Right atrium auricular region (tissue), 2 donors: ENCODE measurements at places on chromosomes 5 and 9. TPM values are rescaled to one million over a fixed set of nuclear protein-coding genes. Genes with fewer than 3 reads are reported as not detected.

GRCh38 chr5:51385216-51385615 lies 2.0 kb downstream of the ISL1 start:
- no peak overlapping the region for H3K4me3 ChIP-seq
- no peaks in the 10 kb centered on the region for H3K4me1 ChIP-seq
- no peaks in the 10 kb centered on the region for H3K36me3 ChIP-seq
- peaks cover 21% of the 10 kb centered on the region for H3K27me3 ChIP-seq
- H3K27ac ChIP-seq, result no peak overlapping the region

GRCh38 chr9:78756813-78757510 lies 460.0 kb downstream of the PSAT1 start:
- no peaks in the 10 kb centered on the region for H3K4me1 ChIP-seq
- no peak overlapping the region for H3K4me3 ChIP-seq
- no peaks in the 10 kb centered on the region for H3K27me3 ChIP-seq
- no peaks in the 10 kb centered on the region for H3K36me3 ChIP-seq
- no peak overlapping the region for H3K27ac ChIP-seq
- no peak for DNase-seq

DNA sequence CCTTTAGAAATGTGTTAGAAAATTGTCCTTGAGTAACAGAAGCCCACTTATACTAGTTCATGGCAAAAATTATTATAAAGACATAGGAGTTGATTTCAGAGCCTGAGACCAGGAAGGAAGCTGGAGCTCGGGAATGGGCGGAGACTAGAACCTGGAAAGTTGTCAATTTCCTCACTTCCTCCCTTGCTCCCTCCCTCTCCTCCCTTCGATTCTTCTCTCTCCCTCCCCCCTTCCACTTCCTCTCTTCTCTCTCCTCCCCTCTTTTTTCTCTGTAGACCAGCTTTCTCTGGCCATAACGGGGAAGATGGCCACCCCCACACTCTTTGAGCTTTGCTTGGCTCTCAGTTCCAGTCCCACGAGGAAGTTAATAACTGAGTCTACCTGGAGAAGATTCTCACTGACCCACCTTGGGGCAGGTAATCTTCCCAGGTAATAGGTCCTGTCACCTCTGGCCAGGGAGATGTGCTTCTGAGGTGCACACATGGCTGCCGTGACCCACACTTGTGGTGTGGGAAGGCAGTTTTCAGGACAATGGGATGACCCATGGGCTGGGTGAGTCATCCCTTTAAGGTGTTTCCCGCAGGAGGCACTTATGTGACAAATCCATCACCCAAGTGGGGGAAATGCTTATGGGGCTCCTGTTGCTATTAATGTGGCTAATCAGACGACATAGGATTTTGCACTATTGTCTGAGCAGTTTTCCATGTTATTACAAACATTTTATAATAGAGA lies 78.7 kb downstream of the HSPA4 start:
- no peaks in the 10 kb centered on the region for H3K4me1 ChIP-seq
- H3K27ac ChIP-seq, result no peak overlapping the region
- H3K27me3 ChIP-seq, result no peaks in the 10 kb centered on the region
- no peak for DNase-seq
- H3K36me3 ChIP-seq, result no peaks in the 10 kb centered on the region

DNA sequence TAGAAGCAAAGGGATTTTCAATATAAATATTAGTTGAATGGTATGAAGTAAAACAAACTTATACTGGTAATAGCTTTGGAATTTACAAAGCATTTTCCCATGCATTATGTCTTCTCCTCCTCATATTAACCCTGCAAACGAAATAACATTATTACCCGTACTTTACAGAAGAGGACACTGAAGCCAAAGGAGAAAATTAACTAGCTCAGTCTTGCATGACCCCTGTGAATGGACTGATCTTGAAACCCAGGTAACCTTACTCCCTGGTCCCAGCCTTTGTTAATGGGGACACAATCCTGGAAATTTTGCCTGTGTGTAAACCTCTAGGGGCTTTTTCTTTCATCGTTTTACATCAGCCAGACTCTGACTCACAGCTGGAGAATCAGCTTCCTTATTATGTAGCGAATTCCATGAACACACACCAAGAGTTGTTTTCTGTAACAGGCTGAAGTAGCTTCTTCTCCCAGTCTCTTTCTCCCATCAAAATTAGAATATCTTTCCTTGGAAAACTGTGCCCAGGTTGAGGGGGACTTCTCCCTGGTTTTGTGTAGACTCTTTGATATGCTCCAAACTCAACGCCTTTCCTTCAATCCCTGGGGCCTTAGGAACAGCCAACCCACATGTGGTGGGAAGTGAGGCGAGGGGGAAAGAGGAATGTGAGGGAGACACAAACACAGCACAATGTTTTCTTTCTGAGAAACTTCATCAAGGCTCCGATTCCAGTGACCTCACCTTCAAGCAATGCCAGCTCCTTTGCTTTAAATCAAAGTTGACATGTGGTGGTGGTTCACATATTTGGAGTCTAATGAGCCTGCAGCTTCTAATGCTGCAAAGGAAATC lies 480.9 kb upstream of the PAPPA start:
- H3K4me1 ChIP-seq, result no peaks in the 10 kb centered on the region
- no peak overlapping the region for H3K4me3 ChIP-seq
- H3K27ac ChIP-seq, result peak overlapping the region; percentile 67
- no peaks in the 10 kb centered on the region for H3K27me3 ChIP-seq
- no peak for DNase-seq

DNA sequence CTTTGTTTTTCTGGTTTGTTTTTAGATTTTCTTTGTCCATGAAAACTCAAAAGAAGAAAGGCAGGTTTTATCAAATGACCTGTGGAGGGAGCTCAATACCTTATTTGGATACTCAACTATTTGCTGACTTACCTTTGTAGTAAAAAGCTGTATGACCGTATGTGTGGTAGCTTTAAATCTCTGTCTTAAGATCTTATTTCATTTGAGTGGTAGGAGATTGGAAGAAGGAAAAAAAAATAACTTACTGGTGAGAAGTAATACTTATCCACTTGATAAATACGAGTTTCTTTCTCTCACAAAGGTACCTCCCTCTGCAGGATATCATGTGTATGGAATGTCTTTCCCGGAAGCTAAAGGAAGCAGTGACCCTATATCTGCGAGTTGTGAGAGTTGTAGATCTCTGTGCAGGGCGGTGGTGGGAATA lies 15.0 kb downstream of the FBXO38 start:
- peaks cover 10% of the 10 kb centered on the region for H3K4me1 ChIP-seq
- H3K4me3 ChIP-seq, result no peak overlapping the region
- no peak for DNase-seq
- H3K36me3 ChIP-seq, result peaks cover 61% of the 10 kb centered on the region
- H3K27ac ChIP-seq, result no peak overlapping the region

- H3K36me3 ChIP-seq, result no peaks in the 10 kb centered on the region
- no peak overlapping the region for H3K4me3 ChIP-seq
- no peak for DNase-seq
- no peaks in the 10 kb centered on the region for H3K27me3 ChIP-seq
- no peak overlapping the region for H3K27ac ChIP-seq
These were observed 752.9 kb downstream of the CDH18 start for GRCh38 chr5:19235101-19235584.

DNA sequence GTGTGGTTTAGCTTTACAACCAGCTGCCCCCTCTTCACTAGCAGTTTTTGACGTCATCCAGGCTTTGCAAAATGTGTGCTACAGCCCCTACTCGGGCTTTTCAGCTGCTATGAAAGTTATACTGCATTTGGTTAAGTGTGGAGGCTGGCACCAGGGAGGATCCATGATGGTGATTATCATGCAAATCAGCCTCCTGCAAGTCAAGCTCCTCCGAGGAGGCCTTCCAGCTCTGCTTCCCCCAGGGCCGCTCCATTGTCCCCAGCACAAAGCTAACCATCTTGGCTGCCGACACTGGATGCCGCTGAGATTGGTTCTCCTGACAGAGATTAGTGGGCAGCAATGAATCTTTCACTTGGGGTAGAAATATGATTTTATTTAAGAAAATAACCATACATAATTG lies 159.6 kb downstream of the NR2F1-AS1 start:
- H3K27me3 ChIP-seq, result no peaks in the 10 kb centered on the region
- H3K36me3 ChIP-seq, result no peaks in the 10 kb centered on the region
- no peak for DNase-seq
- H3K4me3 ChIP-seq, result no peak overlapping the region

DNA sequence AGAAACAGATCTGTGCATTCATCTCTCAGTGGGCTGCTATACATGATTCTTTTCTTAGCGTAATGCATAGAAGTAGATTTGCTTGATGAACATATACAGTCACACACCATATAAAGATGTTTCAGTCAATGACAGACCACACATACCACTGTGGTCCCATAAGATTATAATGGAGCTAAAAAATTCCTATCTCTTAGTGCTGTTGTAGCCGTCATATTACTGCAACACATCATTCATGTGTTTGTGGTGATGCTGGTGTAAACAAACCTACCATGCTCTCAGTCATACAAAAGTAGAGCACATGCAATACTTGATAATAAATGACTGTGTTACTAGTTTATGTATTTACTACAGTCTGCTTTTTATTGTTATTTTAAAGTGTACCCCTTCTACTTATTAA lies 214.3 kb downstream of the ARHGAP26 start:
- H3K4me1 ChIP-seq, result peaks cover 33% of the 10 kb centered on the region
- DNase-seq, result no peak
- H3K4me3 ChIP-seq, result no peak overlapping the region
- no peak overlapping the region for H3K27ac ChIP-seq
- H3K36me3 ChIP-seq, result no peaks in the 10 kb centered on the region
- no peaks in the 10 kb centered on the region for H3K27me3 ChIP-seq

GRCh38 chr9:131446276-131446675 lies 52.4 kb downstream of the PRRC2B start:
- no peak overlapping the region for H3K4me3 ChIP-seq
- no peak for DNase-seq
- no peaks in the 10 kb centered on the region for H3K27me3 ChIP-seq

DNA sequence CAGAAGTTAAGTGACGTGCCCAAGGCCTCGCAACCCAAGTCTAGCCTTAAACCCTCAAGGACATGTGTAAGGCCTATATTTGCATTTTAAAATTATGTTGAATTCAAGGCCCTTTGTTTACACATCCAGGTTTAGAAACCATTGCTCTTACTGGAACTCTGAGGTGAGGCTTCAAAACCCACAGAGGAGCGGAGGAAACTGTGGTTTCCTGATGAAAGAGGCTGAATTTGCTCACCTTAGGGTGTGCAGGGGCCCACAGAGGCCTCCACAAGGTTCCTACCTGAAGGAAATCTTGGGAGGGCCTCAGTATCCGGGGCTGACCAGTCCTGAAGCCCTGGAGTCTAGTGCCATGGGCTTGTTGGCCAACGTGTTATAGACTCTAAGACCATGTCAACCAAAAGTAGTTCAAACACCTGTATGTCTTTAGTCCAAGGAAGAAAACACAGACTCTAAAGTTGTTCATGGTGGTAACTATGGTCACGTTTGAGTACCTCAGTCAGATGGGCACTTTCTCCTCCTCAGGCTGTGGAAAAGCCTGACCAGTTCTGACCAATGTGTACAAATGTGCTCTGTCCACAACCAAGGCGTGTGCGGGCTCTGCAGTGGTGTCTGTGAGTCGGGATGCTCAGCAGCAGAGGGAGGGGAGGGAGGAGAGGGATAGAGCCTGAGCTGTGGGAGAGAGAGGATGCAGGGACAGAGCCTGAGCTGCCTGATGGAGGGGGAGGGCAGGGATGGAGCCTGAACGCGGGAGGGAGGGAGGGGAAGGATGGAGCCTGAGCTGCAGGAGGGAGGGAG lies 124.6 kb upstream of the ERCC6L2 start:
- DNase-seq, result no peak

DNA sequence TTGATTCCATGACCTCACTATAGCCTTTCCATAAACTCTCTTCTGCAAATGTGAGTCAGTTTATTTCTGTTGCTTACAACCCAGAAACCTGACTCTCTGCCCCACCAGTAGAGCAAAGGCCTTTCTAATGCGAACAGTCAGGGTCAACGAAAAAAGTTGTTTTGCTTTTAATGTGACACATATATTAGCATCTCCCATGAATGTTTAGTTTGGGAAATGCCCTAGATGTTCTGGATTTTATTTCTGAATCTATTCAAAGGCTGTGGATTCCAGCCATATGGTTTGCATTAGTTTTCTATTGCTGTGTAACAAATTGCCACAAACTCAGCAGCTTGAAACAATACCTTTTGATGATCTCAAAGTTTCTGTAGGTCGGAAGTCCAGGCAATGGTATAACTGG lies 193.5 kb downstream of the GNA14 start:
- no peaks in the 10 kb centered on the region for H3K36me3 ChIP-seq
- no peaks in the 10 kb centered on the region for H3K27me3 ChIP-seq
- no peak overlapping the region for H3K4me3 ChIP-seq
- H3K4me1 ChIP-seq, result no peaks in the 10 kb centered on the region
- no peak for DNase-seq

- H3K4me1 ChIP-seq, result no peaks in the 10 kb centered on the region
- H3K27ac ChIP-seq, result no peak overlapping the region
- no peak for DNase-seq
- H3K27me3 ChIP-seq, result no peaks in the 10 kb centered on the region
These were observed 187.3 kb downstream of the SNX18 start for GRCh38 chr5:54704825-54705224.

DNA sequence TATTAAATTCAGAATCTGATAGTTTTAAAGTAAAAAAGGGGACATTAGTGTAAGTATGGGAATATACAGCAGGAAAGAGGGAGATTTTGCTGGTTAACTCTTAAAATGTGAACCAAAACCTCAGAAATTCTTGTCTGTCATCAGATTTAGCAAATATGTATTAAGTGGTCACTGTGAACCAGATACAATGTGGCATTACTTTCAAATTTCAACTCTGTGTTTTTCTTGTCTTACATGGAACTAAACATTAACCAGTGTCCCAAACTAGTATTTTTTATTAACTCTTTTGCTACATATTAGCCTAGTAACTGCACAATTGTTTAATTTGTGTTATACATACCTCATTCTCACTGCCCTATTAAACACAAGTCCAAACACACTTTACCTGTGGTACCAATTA lies 259.9 kb upstream of the RASA1 start:
- H3K4me1 ChIP-seq, result no peaks in the 10 kb centered on the region
- H3K27me3 ChIP-seq, result no peaks in the 10 kb centered on the region
- no peak for DNase-seq
- H3K4me3 ChIP-seq, result no peak overlapping the region
- no peak overlapping the region for H3K27ac ChIP-seq

DNA sequence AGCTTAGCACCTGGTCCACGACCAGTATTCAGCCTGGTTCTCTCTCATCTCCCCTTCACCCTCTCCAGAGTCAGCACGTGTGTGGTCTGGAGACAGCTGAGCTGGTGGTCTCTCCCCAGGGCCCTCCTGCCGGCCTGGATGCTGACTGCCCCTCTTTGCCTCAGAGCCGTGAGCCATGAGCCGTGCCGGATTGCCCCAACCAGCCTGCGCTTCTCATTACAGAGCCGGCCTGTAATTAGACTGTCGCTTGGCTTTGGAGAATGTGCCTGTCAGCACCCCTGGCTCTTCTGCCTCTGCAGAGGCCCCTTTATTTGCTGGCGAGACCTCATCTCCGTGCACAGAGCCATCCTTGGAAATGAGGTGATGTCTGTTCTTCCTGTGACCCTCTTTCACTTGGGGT lies 118.7 kb upstream of the BOD1 start:
- no peaks in the 10 kb centered on the region for H3K27me3 ChIP-seq
- H3K27ac ChIP-seq, result no peak overlapping the region
- DNase-seq, result no peak
- no peaks in the 10 kb centered on the region for H3K4me1 ChIP-seq

ANKDD1B gene
- total RNA-seq, result not detected

SPINK4 gene
- not detected for total RNA-seq

GRPEL2 gene
- total RNA-seq, result 6.9 TPM

LVRN gene
- 0.19 TPM for total RNA-seq

CPEB4 gene
- total RNA-seq, result 127 TPM

DBH gene
- not detected for total RNA-seq
